ENCODE measurements at places on chromosomes 5 and 9.

- DNase-seq: no peak
These were observed 264.0 kb upstream of the MEF2C start for GRCh38 chr5:89147031-89147430.

GRCh38 chr9:20043461-20043860 lies 254.6 kb upstream of the SLC24A2 start:
- no peak for DNase-seq

DNA sequence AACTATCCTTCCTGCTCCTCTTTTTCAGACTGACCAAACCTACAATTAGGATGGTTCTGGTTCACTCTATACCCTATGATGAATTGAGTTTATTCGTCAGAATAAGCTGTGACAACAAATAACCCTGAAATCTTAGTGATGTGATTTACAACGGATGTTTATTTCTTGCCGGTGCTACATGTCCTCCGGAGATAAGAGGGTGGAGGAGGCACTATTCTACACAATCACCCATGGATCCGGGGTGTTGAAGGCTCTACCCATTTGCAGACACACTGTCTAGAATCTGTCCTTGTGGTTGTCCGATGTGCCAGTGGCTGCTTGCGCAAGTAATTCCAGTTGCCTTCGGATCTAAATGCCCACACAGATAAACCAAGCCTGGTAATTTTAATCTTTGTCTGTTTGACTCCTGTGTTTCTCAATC lies 44.7 kb downstream of the CDC14B start:
- no peak for DNase-seq

- no peak for DNase-seq
These were observed 22.0 kb downstream of the OR2S2 start for GRCh38 chr9:35935755-35936509.

- no peak for DNase-seq
These were observed 498.9 kb downstream of the NTRK2 start for GRCh38 chr9:85168412-85168811.

DNA sequence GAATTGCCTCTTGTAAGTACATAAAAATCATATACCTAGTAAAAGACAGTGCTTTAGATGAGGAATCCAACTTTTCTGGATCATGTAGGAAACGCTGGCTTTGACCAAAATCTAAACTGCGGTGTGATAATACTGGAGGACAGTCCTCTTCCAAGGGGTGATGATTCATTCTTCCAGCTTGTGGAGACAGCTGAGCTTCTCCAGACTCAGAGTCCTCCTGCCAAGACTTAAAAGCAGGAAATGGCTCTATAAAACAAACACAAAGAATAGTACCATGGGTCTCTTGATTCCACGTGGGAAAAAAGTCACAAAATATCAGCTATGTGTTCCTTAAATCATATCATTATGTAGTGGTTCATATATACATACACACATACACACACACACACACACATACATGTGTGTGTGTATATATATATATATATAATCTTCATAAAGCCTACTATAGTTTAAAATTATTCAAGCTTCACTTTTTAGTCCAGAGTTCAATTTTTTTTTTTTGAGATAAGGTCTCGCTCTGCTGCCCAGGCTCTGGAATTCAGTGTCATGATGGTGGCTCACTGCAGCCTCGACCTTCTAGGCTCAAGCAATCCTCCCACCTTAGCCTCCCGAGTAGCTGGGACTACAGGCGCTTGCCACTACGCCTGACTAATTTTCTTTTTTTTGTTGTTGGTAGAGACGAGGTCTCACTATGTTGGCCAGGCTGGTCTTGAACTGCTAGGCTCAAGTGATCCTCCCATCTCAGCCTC lies 65.0 kb downstream of the PKD2L2 start:
- no peak for DNase-seq

DNA sequence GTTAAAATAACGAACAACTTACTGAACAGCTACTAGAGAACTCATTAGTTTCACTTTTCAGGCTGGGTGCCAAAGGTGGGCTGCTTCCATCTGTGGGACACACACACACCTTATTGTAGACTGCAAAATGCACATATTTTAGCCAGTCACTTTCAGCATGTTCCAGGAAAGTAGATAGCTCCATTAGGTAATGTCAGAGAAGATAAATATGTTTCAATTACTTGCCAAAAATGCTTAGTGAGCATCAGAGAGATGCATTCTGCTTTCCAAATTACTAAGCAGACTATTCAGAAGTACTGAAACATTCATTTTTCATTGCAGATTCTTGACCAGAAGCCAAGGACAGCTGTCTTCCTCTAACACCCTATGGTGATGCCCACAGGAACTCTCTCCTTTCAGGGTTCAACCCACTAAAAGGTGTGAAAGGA lies 56.2 kb upstream of the APC start:
- DNase-seq: no peak

Data from omental fat pad (tissue), 4 donors.